ENCODE measurements at places on chromosomes 4 and X.

DNA sequence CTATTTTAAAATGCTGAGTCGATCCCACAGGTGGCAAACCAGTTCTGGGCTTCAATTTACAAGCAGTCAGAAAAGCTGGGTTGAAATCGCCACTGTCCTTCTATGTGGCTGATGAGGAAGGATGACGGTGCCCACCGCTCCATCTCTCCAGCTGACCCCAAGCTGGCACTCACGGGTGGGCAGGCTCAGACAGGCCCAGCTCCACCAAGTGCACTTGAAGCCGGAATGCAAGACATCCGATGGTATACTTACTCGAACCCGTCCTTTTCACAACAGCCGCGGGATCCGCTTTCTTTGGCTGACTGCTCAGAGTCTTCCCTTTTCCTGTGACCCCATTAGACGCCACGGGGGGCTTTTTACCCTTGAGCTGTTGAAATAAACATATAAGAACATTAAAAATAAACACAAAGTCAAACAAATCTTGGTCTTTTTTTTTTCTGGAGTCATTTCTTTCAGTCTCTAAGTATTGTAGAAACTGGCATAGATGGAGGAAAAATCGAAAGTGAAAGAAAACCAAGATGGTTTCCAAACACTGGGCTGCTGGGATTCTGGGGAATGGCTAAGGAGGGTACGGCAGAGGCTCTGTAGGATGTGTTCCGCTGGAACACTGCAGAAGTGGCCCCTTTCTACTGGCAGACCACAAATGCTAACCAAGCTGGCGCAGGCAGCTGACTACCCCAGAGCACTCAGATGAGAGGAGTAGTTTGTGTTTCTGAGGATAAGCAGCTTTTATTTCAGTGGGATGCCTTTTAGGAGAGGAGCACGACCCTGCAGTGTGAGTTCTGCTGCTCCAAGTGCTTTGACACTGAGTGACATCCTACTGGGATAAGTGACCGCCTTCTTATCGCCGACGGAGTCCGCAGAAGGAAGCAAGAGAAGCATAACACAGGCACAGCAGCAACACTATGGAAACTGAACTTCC is 160.9 kb downstream of the AFAP1 start:
- DNase-seq: no peak

DNA sequence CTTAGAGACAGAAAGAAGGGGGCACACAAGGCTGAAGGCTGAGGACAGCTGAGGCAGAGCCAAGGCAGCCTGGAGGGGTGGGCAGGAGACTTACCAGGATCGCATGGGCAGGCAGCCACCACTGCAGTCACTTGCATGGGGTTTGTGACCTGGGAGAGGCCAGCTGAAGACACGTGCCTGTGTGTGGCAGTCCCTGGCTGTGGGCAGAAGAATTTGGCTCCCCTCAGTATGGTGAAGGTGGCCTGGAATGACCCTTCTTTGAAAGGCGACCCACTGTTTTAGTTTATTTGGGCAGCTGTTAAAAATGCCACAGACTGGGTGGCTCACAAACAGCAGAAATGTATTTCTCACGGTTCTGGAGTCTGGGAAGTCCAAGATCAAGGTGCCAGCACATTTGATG is 22.1 kb upstream of the SLC34A2 start:
- DNase-seq: no peak

GRCh38 chr4:26384380-26385057 is 63.7 kb downstream of the RBPJ start:
- DNase-seq: no peak

DNA sequence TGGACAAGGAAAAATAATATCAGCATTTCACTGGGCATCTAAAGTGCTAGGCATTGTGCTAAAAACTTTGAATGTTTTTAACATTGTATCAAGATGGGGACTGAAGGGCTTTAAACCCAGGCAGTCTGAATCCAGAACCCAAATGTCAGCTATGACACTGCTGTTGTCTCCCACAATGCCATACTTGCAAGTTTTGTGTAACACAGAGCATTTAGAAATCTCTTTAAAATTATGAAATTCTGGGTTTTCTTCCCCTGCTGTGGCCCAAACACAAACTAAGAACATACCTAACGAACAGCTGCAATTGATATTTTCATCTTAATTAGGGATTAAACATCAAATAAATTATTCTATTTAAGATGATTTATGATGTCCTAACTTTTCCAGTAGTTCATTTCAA is 66.8 kb upstream of the LSM6 start:
- DNase-seq: no peak

DNA sequence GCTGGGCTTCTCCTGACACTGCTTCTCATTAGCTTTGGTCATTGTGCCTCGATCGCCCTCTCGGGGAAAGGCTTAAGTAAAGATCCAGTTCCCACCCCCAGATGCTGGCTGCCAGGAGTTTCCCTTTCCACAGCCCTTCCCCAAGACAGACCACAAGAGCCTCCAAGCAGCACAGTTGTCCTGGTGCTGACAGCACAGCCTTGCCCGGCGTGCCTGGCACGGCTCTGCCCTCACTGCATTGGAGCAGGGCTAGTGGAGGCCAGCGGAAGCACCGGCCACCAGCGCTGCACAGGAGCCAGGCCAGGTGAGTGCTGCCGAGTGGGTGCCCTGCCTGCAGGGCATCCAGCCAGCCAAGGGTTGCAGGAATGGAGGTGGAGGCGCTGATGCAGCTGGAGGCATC is 9.7 kb upstream of the MSANTD1 start:
- DNase-seq: no peak

GRCh38 chr4:99943904-99944437 is 2.4 kb downstream of the DNAJB14 start:
- DNase-seq: no peak

DNA sequence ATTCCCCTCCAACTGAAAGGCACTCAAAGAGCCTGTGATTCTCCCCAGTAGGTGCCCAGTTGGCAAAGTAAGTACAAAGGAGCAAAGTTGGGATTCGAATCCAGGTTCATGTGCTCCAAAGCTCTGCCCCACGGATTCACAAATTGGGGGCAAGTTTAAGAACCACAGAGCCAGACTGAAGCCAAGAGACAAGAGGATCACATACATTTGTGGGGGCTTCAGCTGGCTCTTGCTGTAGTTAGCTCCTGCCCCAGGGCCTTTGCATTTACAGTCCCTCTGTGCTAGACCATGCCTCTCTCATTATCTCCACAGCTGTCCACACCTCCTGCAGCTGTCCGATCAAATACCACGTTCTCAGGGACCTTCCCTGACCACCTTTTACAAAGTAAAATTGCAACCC is 18.8 kb downstream of the PNMA6F start:
- no peak for DNase-seq

DNA sequence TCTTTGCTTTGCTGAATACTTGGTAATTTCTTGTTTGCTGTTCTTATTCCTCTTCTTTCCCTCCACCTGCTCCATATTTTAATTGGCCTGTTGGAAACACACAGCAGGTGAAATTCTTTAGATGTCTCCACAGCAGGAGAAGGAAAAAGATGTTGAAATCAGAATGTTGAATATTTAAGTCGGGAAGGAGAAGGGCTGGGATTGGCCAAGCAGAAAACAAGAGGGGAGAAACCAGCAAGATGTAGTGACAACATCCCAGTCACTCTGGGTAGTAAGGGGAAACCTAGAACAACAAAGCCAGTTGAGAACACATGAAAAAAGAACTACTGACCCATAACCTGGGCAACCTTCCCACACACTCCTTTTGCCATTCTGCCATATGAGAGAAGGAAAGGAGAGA is 37.3 kb upstream of the STAG2 start:
- DNase-seq: no peak

DNA sequence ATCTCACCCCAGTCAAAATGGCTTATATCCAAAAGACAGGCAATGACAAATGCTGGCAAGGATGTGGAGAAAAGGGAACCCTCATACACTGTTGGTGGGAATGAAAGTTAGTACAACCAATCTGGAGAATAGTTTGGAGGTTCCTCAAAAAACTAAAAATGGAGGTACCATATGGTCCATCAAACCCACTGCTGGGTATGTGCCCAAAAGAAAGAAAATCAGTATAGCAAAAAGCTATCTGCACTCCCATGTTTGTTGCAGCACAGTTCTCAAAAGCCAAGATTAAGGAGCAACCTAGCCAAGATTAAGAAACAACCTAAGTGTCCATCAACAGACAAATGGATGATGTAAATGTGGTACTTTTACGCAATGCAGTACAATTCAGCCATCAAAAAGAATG is 70.7 kb downstream of the DCAF12L1 start:
- DNase-seq: no peak

- no peak for DNase-seq
These were observed 12.8 kb upstream of the DUSP9 start for GRCh38 chrX:153634236-153634635.

- DNase-seq: no peak
These were observed 69.3 kb downstream of the AMMECR1 start for GRCh38 chrX:110248578-110248977.

DNA sequence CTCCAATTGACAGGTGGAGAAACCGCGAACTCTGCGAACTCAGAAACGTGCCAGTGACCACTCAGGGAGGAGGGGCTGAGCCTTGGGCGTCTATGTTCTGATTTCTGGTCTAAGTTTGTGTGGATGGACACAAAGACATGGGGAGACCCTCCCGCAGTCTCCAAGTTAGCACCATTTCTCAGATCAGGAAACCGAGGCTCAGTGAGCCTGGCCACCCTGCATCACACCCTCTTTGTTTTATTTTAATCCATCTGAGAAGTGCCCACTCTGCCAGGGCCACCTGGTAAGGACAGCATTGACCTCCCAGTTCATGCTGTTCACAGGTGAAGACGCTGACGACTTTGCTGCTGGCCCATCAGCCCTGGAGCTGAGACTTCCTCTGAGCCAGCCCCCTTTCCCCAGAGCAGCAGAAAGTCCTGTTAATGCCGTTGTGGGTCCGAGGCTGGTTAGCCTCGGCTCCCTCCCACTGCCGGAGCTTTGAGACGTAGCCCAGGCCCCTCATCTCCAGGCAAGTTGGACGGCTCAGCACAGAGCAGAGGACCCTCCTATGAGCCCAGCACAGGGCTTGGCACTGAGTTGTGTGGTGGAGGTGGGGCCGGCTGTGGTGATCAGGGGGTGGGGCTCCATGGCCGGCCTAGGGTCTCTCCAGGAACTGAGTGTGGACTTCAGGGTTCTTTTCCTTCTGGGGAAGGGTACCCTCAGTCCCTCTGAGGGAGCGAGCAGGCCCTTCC is 43.7 kb downstream of the PSAPL1 start:
- no peak for DNase-seq

DNA sequence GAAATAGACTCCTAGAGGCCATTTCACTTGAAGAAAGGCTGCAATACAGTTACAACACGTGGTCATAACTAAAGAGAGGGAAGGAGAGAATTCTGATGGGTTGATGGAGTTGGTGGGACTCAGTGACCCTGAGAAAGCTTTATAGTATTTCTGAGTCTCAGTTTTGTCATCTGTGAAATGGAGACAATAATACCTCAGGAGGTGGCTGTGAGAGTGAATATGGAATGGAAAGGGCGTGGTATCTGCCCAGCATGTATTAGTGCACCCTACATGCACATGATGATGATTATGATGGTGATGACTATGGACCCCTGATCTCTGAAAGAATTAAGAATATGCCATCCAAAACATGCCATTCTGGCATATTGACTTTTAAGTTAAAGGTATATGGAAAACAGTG is 66.0 kb downstream of the RHOH start:
- DNase-seq: no peak
